Activated T-cell treated with anti-CD3 and anti-CD28 coated beads, Interleukin-2, amount 50 U/mL, for 72 hours (primary cell): ENCODE measurements at places on chromosomes 2 and 18.

DNA sequence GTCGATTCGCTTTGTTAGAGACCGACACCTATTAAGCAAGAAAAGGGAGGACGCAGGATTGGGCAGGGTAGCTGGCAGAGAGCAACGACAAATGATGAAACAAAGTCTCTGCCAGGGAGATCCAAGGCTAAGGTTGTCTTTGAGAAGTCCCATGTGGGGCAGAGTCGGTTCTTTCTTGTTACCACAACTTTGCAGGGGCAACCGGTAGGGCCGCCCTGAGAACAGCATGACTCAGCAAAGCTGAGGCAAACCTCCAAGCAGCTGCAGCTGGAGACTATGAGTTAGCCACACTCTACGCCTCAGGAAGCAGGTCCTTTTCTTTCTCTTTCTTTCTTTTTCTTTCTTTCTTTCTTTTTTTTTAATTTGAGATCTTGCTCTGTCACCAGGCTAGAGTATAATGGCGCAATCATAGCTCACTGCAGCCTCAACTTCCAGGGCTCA lies 452.3 kb upstream of the ID2 start:
- no peaks in the 10 kb centered on the region for H3K36me3 ChIP-seq
- H3K27me3 ChIP-seq = peaks cover 4% of the 10 kb centered on the region
- H3K4me3 ChIP-seq = peak overlapping the region; percentile 73
- peaks cover 24% of the 10 kb centered on the region for H3K4me1 ChIP-seq
- H3K27ac ChIP-seq = peak overlapping the region; percentile 78
- peak; percentile 52 for DNase-seq

GRCh38 chr18:48123324-48123723 lies 192.9 kb upstream of the SMAD2 start:
- peaks cover 24% of the 10 kb centered on the region for H3K4me1 ChIP-seq
- DNase-seq = no peak
- no peak overlapping the region for H3K4me3 ChIP-seq
- H3K27me3 ChIP-seq = peaks cover 57% of the 10 kb centered on the region

GRCh38 chr2:69616755-69617154 lies 26.8 kb downstream of the AAK1 start:
- peaks cover 18% of the 10 kb centered on the region for H3K36me3 ChIP-seq
- no peaks in the 10 kb centered on the region for H3K27me3 ChIP-seq
- peaks cover 20% of the 10 kb centered on the region for H3K4me1 ChIP-seq
- DNase-seq = peak; percentile 40
- peak overlapping the region; percentile 41 for H3K4me3 ChIP-seq

- H3K27me3 ChIP-seq = peaks cover 76% of the 10 kb centered on the region
- DNase-seq = peak; percentile 50
- H3K27ac ChIP-seq = no peak within 1 kb of the TSS
- H3K4me3 ChIP-seq = peak within 1 kb of the TSS; percentile 74
- no peaks in the 10 kb centered on the region for H3K36me3 ChIP-seq
Measured at GRCh38 chr18:48408727-48409590, at the start of gene ZBTB7C. Gene ZBTB7C, minus strand, starts transcription at chr18:48409383.

- H3K4me1 ChIP-seq = no peaks in the 10 kb centered on the region
- H3K36me3 ChIP-seq = no peaks in the 10 kb centered on the region
- no peak for DNase-seq
- H3K4me3 ChIP-seq = no peak overlapping the region
- no peak overlapping the region for H3K27ac ChIP-seq
Measured at GRCh38 chr2:72361521-72361920, 213.9 kb upstream of the CYP26B1 start.

DNA sequence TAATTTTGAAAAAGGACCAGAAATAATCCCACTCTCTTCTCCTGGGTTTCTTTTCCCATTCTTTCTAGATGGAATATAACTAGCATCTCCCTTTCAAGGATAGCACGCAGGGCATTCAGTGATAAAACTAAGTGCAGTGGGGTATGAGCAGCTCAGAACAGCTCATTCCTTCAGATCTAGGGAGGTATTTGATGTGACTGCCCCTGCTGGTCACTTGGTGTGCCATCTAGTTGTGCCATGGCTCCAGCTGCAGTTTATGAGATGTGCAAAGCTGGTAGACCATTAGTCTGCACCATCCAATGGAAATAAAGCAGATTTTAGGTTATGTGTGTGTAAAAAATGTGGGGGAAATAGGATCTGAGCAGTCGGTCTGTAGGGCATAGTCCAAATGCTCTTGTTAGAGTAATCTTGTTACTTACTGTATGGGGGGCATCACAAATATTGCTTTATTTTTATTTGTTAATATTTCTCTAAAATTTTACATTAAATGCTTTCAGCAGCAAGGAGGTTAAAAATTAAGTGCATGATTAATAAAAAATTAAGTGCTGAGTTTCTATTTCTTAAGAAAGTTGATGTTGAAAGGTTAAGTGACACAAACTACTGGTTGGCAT lies 38.9 kb downstream of the CTAGE1 start:
- H3K27me3 ChIP-seq = no peaks in the 10 kb centered on the region
- H3K36me3 ChIP-seq = no peaks in the 10 kb centered on the region
- no peak overlapping the region for H3K4me3 ChIP-seq
- no peak for DNase-seq
- H3K27ac ChIP-seq = no peak overlapping the region

DNA sequence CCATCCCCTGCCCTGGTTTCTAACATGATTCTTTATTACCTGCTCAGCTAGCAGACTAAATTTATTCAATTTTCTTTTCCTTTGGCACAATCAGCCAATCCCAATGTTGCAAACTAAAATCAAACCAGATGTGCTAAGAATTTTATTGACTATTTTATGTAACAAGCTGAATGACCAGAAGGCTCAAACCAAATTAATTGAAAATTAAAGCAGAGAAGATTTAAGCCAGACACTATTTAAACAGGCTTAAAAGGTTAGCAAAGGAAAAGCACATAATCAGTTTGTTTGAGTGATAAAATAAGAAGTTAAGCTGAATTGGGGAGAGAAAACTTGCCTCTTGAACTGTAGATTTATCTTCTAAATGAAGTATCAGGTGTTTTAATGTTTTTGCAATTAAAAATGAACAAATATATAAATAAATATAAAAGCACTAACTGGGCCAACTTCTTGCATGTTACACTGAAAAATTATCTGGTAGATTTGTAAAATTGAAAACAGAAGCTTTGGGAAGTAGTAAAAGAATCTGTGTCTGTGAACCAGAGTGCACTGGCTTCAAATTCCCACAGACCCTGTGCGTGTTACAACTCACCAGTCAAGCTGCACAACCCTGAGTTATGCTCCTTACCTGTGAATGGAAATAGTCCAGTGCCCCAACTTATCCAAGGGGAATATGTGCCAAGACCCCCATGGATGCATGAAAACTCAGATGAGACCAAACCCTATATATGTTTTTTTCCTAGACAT lies 283.4 kb downstream of the CNTNAP5 start:
- H3K27ac ChIP-seq = no peak overlapping the region
- no peaks in the 10 kb centered on the region for H3K4me1 ChIP-seq
- H3K4me3 ChIP-seq = no peak overlapping the region
- H3K27me3 ChIP-seq = no peaks in the 10 kb centered on the region
